ENCODE measurements at places on chromosomes 3 and 15. TPM values are rescaled to one million over a fixed set of nuclear protein-coding genes. Genes with fewer than 3 reads are reported as not detected.

DNA sequence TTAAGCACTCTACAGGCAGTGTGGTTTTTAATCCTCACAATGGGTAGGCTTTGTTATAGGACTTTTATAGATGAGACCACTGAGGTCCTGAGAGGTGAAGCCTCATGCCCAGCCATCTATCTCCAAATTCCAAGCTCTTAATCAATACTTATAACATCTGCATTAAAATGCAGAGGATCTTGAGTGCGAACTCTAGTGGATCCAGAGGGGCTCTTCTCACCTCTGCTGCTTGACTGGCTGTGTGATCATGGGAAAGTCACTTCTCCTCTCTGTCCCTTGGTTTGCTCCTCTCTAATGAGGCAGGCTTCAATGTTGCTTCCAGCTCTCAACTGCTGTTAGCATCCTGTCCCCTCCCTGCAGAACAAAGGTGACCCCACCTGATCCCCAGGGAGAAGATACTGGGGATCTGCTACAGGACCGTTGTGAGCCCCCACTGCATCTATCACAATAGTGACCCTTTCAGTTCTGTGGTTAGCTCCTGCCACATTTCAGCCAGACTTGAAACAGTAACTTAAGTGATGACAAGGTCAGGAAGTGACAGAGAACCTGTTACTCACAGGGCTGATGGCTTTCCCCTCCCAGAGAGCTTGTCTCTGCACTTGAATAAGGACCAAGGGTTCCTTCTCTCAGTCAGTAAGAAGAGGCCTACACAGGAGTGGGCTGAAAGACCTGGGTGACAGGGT, 1.3 kb downstream of the SLC27A2 start:
- no peak overlapping the region for H3K4me3 ChIP-seq
- peaks cover 27% of the 10 kb centered on the region for H3K27me3 ChIP-seq
- H3K4me1 ChIP-seq = peaks cover 14% of the 10 kb centered on the region
- H3K36me3 ChIP-seq = no peaks in the 10 kb centered on the region
- DNase-seq = no peak

GRCh38 chr15:92112711-92113110, 259.2 kb downstream of the SLCO3A1 start:
- H3K27ac ChIP-seq = no peak overlapping the region
- H3K4me1 ChIP-seq = no peaks in the 10 kb centered on the region

DNA sequence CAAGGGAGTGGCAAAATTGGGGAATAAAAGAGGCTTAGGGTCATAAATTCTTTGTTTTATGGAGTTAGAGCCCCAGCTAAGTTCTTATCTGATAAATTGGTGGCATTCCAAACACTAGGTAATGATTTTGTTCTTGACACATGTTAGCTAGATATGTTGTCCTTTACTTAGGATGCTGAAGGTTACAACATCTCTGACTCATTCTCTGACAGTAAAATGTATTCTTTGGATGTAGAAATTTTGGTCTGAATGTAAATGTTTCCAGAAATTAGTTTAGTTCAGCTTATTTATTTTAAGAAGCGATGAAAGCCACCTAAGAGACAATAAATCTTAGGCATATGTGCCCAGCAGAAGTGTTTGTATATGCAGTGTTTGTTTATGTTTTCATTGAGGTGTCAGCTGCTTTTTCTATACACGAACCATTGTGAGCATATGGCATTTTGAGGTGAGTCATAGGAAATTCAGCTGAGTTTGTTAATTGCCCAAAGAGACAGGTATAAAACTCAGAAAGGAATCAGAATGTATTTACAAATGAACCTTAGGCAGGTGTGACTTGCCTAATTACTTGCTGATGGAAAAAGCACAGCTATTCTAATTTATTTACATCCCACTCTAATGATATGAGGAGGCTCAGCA, 247.7 kb downstream of the AGBL1 start:
- no peak for DNase-seq
- no peak overlapping the region for H3K27ac ChIP-seq
- no peaks in the 10 kb centered on the region for H3K36me3 ChIP-seq
- H3K27me3 ChIP-seq = no peaks in the 10 kb centered on the region
- H3K4me1 ChIP-seq = no peaks in the 10 kb centered on the region

GRCh38 chr3:52311576-52312119, 4.5 kb upstream of the DNAH1 start:
- no peak overlapping the region for H3K4me3 ChIP-seq
- H3K27me3 ChIP-seq = no peaks in the 10 kb centered on the region
- H3K36me3 ChIP-seq = no peaks in the 10 kb centered on the region
- no peak for DNase-seq
- H3K27ac ChIP-seq = no peak overlapping the region
- H3K4me1 ChIP-seq = no peaks in the 10 kb centered on the region

GRCh38 chr15:80026754-80027153, 32.7 kb upstream of the ZFAND6 start:
- no peak for DNase-seq
- no peak overlapping the region for H3K4me3 ChIP-seq
- H3K36me3 ChIP-seq = no peaks in the 10 kb centered on the region
- no peaks in the 10 kb centered on the region for H3K27me3 ChIP-seq
- H3K4me1 ChIP-seq = no peaks in the 10 kb centered on the region

Gene LOXL1
- 17.5 TPM for total RNA-seq
